Fibroblast of the aortic adventitia (primary cell): ENCODE measurements at places on chromosomes 7 and 10. TPM values are rescaled to one million over a fixed set of nuclear protein-coding genes. Genes with fewer than 3 reads are reported as not detected.
A peak's percentile ranks its signal among the peaks of the same experiment; 100 is the strongest.

DNA sequence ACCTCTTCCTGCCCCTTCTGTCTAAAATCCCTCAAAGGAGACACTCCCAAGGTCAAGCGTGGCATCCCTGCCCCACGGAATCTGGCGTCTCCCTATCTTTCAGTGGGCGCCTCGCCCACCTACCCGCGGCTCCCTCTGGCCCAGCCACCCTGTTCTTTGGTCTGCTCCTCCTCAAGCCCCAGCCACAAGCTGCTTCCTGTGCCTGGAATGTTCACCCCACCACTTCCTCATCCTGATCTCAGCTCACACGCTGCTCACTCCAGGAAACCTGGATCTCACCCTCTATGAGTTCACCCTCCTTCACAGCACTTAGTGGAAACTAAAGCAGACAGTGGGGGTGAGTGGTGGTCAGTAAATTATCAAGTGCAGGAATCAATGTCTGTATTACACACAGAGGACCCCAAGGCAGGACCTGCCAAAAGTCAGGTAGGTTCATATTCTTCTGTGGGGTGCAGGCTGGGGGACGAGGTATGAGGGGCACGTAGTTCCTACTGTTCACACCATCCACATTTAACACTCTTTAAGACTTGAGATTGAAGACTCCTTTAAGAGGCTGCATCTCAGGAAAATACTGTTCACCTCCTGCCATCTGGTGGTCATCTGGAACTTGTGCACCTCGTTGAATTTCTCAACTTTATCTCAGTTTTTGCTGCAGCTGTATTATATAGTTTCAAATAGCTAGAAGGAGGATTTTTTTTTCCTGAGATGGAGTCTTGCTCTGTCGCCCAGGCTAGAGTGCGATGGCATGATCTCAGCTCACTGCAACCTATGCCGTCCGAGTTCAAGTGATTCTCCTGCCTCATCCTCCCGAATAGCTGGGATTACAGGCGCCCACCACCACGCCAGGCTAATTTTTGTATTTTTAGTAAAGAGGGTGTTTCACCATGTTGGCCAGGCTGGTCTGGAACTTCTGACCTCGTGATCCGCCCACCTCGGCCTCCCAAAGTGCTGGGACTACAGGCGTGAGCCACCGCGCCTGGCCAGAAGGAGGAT lies 166.6 kb downstream of the ARHGAP21 start:
- DNase-seq = peak; percentile 88

ANKRD1 gene
- total RNA-seq = 1.4 and 4.9 TPM in 2 replicates

CYP2C9 gene
- not detected in 2 replicates for total RNA-seq

VSIR gene
- 16.9 and 20.6 TPM in 2 replicates for total RNA-seq

DNA sequence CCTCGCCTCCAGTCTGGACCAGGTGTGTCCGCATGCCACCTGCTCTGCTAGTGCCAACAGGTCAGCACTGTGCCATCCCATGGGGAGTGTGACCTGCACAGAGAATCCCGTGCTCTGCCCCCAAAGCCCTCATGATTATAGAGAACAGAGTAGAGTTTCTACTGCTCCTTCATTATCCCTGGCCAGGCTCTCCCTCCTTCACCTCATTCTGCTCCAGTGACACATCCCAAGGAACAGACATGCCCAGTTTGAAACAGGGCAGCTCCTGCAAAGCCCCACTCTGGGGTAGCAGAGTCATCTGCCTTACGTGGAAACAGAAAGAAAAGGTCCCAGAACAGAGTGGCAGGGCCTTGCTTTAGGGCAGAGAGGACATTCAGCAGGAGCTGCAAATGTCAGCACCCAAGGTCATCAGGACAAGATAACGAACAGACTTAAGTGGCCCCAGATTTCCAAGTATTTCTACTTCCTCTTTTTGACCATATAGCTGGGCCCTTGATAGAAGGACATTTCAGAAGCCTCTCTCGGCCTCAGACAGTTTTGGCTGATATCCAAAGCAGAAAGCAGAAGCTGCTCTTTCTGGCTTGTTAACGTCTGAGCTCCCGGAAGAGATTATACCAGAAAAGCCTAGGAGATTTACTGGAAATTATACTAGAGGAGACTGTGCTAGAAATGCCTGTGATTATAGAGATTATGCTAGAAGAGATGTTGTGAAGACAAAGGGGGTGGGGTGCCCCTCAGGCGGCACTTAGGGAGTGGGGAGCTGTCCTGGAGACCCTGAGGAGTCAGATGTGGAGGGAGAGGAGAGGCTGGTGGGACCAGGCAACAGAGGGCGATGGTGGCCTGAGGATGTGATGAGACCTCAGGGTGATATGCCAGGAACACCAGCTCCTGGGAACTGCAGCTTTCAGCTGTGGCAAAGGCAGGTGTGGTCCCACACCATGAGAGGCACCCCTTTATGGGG lies 12.6 kb downstream of the TMEM176B start:
- DNase-seq = no peak

GRCh38 chr10:133458021-133458709 lies 4.4 kb downstream of the SCART1 start:
- DNase-seq = no peak

DNA sequence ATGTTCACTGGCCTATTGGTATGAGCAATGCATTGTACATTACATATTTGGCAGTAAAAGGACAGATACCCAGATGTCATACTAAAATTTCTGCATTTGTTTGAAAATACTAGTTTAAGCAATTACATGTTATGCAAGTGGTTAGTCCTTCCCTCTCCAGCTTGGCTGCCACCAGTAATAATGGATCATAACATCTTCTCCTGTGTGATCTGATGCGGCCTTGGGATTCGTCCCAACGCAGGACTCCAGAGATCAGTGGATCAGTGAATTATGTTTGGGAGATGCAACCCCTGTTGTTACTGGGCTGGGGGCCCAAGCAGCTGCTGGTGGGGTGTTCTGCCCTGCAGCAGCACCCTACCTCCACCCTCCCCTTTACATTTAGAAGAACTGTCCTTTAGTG lies 11.2 kb upstream of the PDK4 start:
- DNase-seq = no peak

LMTK2 gene
- 9.8 and 10.8 TPM in 2 replicates for total RNA-seq

PDK4 gene
- 0.72 and 4.5 TPM in 2 replicates for total RNA-seq

GRCh38 chr10:79196470-79197461 lies 128.0 kb downstream of the ZMIZ1 start:
- DNase-seq = peak; percentile 57

UTF1 gene
- total RNA-seq = not detected in 2 replicates
